ENCODE measurements at places on chromosomes 5 and 9.
A peak's percentile ranks its signal among the peaks of the same experiment; 100 is the strongest.

GRCh38 chr9:1383899-1384455 is 333.8 kb downstream of the DMRT2 start:
- no peak for DNase-seq

GRCh38 chr5:174045470-174046025 is at the start of gene NSG2:
Gene NSG2 (plus strand): TSS chr5:174045706. CDS start chr5:174046756, 1,050 bp downstream.
- peak; percentile 87 for DNase-seq

DNA sequence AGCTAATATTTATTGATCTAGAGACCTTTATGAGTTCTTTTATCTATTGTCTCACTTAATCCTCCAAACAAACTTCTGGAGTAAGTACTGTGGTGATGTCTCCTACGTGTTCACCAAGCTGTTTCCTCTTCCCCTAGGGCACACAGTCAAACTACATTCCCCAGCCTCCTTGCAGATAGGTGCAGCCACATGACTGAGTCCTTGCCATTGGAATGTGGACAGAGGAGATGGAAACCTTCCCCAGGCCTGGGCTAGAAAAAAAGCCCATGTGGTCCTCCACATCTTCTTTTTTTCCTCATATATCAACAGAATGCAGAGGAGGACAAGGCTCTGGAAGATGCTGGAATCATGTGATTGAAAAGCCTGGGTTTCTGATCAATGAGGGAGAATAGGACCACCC is 88.0 kb downstream of the ANKRD55 start:
- DNase-seq = no peak

DNA sequence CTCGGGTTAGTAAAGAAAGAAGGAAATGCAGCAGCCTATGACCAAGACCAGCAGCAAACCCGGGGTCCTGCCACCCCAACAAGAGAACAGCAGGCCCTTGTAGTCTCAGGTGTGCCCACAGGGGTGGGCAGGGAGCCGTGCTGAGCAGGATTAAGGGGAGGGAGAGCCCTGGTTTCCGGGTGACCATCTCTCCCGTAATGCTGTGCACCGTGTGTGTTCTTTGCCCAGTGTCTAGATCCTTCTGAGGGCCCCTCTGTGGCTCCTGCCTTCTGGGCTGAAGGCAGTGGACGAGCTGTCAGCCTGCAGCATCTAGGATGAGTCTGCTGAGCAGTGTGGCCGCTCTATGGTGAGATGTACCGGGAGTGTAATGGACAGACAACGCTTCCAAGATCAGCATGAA is 12.7 kb upstream of the PLEKHG4B start:
- DNase-seq = no peak

GRCh38 chr5:110625376-110625999 is 101.0 kb downstream of the TMEM232 start:
- no peak for DNase-seq

DNA sequence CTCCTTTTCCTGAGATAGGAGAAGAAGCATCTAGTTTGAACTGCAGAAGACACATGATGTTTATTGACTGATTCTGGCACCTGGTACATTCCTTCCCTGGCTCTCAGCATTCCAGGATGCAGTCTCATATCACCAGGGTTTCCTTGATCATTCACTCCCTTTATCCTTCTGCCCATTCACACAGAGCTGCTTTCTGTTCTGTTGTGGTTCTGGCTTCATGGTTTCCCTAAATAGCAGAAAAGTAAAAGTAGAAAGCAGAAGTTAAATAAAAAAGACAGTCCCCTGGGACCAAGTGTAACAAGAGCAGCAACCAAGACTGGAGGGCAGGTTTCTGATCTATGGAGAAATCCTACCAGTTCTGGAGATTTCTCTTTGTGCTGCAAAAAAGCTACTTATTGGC is 3.2 kb downstream of the IFNA8 start:
- DNase-seq = no peak

DNA sequence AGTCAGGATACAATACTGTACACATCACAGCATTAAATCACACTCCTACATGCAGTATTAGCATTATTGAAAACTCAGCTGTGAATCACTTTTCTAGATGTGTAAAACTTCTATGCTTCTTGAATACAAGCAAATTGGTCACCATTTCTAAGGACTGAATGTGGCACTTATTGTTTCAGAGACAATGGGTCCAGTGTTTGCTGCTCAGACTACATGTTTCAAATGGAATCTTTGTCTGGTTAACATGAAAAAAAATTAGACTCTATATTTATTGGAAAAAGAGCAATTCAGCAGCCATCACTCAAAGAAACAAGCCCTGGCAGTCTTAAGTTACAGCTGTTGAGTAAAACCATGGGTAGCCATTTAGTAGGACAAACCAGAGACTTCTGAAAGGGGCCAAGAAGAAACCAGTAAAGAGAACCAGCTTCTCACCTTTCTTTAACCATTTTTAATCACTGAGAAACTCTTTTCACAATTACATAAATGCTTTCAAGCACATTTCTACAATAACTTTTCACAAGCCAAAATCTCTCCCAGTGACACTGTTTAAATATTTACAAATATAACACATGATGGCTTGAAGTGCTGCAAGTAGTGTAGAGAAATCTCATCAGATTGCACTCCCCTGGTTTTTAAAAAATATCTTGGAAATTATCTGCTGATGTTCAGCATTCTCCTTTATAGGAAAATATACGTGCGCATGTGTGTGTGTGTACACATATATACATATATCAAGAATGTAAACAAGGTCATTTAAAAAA is 35.2 kb downstream of the OR2K2 start:
- DNase-seq = no peak

DNA sequence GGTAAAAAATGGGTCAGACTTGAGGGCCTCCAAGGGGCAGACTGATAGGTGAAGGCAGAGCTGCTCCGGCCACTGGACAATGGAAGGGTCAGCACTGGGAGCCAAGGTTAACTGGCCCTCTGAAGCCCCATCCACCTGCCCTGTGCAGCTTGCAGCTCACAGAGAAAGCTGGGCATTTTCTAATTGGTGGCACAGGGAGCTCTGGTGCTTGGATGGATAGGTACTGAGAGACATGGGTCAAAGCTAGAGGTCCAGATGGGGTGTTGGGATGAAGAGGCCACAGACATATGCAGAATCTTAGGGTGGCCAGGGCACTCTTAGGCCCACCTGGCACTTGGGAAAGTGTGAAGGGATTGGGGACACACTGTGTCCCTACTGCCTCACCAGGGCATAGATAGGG is 29.5 kb upstream of the SARDH start:
- DNase-seq = no peak

DNA sequence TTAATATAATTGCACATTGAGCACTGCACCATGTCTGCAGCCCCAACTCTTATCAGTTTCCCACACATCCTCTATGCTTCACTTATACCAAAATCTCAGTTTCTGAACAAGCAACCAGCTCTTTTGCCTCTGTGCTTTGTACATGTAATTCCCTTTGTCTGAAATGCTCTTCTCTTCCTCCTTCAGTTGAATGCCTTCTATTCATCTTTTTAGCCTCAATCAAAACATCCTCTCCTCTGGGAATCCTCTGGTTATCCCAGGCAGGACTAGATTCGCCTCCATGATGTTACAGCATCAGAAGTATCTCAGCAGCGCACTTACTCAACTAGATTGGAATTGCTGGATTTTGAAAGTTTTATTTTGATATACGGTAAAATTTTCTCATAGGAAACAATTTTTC is 143.3 kb downstream of the GAS1 start:
- DNase-seq = no peak

DNA sequence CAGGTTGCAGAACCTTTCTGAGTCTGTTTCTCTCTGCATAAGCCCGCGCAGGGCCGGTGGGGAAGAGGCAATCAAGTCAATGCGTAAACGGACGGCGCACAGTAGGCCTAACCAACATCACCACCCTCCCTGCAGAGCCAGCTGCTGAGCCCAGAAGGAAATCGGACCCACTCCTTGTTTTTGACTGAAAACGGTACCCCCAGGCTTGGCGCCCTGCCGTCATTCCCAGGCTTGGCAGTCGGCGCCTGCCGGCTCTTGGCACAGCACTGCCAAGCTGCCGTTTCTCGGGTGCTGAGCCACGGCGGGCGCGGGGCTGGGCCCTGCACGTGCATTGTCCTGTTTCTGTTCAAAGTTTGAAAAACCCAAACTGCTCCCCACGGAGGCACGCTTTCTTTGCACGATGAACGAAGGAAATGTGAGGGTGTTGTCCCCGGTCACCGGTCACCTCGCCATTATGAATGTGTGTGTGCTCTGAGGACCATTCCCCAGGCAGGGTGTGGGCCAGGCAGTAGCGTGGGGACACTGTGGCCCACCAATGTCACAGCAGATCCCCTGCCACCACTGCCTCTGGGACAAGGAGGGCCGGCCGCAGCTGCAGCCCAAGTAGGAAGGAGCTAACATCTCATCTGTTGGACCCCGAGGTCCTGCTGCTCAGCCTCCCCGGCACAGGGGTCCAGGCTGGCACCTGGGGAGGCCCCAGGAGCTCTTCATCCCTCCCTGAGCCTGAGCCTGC is 20.1 kb downstream of the FIBCD1 start:
- DNase-seq = no peak

DNA sequence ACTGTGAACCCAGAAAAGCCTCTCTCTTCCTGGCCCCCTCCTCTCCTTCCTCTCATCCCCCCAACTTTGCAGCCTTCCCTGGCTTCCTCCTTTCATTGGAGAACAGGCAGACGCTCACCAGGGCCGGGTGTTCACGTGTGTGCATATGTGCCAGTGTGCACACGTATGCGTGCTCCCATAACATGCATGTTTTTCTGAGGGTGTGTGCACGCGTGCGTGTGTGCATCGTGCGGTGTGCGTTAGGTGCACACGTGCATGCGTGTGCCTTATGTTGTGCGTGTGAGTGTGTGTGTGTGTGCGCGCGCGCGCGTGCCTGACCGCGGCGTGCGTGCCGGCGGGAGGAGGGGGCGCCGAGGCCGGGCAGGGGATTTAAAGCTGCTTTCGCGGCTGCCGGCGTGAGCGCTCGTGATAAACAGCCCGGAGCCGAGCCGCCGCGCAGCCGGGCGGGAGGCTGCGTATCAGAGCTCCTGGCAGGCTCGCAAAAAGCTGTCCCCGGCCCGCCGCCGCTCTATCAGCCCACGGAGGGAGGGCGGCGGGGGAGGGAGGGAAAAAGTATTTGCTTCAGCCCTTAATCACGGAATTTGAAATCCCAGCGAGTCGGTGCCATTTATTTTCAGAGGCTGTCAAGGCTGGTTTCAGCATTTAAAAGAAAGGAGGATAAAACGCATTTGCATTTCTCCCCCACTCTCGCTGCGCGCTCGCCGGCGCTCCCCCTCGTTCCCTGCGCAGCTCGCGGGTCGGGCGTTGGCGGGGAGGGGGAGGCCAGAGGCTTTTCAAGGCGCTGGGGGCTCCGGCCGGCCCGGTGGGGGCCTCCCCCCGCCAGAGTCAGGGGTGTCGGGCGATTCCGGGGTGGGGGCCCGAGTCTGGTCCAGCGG is 183.9 kb downstream of the C9orf50 start:
- DNase-seq = peak; percentile 85

DNA sequence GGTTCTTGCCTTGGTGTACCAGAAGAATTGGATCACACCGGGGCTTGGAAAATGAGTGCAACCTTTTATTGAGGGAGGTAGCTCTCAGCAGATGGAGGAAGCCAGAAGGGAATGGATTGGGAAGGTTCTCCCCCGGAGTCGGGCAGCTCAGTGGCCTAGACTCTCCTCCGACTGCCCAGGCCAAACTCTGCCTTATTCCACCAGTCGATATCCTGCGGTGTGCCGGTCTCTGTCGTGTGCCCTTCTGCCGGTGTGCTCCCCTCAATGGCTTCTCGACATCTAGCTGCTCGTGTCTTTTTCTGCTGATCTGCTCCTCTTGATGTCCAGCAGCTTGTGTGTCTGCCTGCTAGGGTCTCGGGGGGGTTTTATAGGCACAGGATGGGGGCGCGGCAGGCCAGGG is 87.4 kb upstream of the CCL21 start:
- DNase-seq = no peak

- peak; percentile 82 for DNase-seq
Observed at GRCh38 chr5:91151947-91152346, 231.2 kb downstream of the ARRDC3 start.

DNA sequence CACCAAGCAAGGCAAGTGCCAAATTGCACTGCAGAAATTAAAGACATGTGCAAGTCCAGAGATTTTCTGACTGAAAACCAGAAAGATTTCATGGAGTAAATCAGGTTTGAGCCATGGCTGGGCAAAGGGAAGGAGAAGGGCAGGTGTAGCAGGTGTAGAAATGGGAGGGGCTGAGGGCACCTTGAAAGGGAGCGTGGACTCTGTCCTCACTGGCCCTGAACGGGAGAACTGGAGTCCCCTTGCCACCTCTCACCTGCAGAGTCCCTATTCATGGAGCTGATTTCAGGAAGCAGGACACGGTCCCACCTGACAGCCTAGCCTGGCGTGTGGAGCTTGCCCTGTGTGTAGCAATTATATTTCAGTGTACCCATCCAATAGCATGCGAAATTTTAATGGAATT is 46.3 kb downstream of the UBE2QL1 start:
- DNase-seq = no peak
